Effector memory CD8-positive, alpha-beta T cell (primary cell): ENCODE measurements at places on chromosomes 16 and 17.

- H3K27me3 ChIP-seq = no peaks in the 10 kb centered on the region
- peak overlapping the region; percentile 82 for H3K4me3 ChIP-seq
- DNase-seq = peak; percentile 50
- peaks cover 34% of the 10 kb centered on the region for H3K4me1 ChIP-seq
- no peaks in the 10 kb centered on the region for H3K36me3 ChIP-seq
- H3K27ac ChIP-seq = peak overlapping the region; percentile 94
Observed at GRCh38 chr17:16987830-16988601, 16.1 kb upstream of the TNFRSF13B start.

- H3K27me3 ChIP-seq = no peaks in the 10 kb centered on the region
- H3K4me1 ChIP-seq = no peaks in the 10 kb centered on the region
- no peak overlapping the region for H3K4me3 ChIP-seq
- H3K27ac ChIP-seq = no peak overlapping the region
- no peak for DNase-seq
- no peaks in the 10 kb centered on the region for H3K36me3 ChIP-seq
Observed at GRCh38 chr17:17561408-17562145, 29.9 kb downstream of the PEMT start.

GRCh38 chr16:10539236-10539635, 41.2 kb downstream of the EMP2 start:
- no peaks in the 10 kb centered on the region for H3K4me1 ChIP-seq
- no peak for DNase-seq
- no peak overlapping the region for H3K27ac ChIP-seq
- H3K4me3 ChIP-seq = no peak overlapping the region
- peaks cover 28% of the 10 kb centered on the region for H3K27me3 ChIP-seq
- no peaks in the 10 kb centered on the region for H3K36me3 ChIP-seq

- H3K36me3 ChIP-seq = no peaks in the 10 kb centered on the region
- peaks cover 49% of the 10 kb centered on the region for H3K27me3 ChIP-seq
- H3K4me3 ChIP-seq = no peak overlapping the region
- peaks cover 14% of the 10 kb centered on the region for H3K4me1 ChIP-seq
- DNase-seq = no peak
Observed at GRCh38 chr17:77802811-77803220, 155.7 kb upstream of the TNRC6C start.

- H3K27ac ChIP-seq = no peak overlapping the region
- peaks cover 15% of the 10 kb centered on the region for H3K27me3 ChIP-seq
- DNase-seq = no peak
- H3K4me3 ChIP-seq = no peak overlapping the region
- H3K4me1 ChIP-seq = peaks cover 7% of the 10 kb centered on the region
Observed at GRCh38 chr16:66146798-66147197, 219.7 kb upstream of the CDH5 start.

GRCh38 chr16:26772503-26772902, 294.2 kb upstream of the C16orf82 start:
- DNase-seq = no peak
- H3K4me1 ChIP-seq = no peaks in the 10 kb centered on the region
- H3K27me3 ChIP-seq = peaks cover 73% of the 10 kb centered on the region
- H3K27ac ChIP-seq = no peak overlapping the region
- H3K4me3 ChIP-seq = no peak overlapping the region

DNA sequence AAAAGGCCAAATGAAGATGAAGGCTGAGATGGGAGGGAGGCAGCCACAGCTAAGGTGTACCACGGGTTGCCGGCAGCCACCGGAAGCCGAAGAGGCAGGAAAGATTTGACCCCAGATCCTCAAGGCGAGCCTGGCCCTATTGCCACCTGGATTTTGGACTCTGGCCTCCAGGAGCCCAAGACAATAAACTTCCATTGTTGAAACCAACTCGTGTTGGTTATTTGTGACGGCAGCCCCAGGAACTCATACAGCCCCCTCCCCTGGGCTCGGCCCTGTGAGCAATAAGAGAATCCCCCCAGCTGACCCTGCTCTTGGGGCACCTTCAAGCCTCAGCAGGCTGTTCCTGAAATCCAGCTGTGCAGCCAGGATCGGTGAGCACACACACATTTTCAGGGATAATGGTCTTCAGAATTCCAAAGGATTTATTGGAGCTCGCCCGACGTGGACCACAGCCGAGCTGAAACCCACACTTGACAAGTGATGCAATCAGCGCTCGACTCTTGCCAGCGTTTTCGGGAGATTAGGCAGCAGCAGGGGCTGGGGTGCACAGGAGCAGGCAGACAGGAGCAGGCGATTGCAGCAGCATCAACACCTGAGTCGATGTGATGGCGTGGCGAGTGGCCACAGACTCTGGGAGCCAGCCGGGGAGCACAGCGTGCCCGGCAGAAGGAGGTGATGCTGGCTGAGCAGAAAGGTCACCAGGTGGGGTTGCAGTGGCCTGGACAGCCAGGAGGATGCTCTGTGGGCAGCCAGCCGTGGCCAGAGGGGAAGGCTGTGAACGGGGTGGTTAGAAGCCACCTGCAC, 22.4 kb upstream of the CBX4 start:
- no peak overlapping the region for H3K4me3 ChIP-seq
- peaks cover 94% of the 10 kb centered on the region for H3K27me3 ChIP-seq
- peaks cover 14% of the 10 kb centered on the region for H3K36me3 ChIP-seq
- DNase-seq = no peak
- H3K27ac ChIP-seq = peak overlapping the region; percentile 62
- no peaks in the 10 kb centered on the region for H3K4me1 ChIP-seq

DNA sequence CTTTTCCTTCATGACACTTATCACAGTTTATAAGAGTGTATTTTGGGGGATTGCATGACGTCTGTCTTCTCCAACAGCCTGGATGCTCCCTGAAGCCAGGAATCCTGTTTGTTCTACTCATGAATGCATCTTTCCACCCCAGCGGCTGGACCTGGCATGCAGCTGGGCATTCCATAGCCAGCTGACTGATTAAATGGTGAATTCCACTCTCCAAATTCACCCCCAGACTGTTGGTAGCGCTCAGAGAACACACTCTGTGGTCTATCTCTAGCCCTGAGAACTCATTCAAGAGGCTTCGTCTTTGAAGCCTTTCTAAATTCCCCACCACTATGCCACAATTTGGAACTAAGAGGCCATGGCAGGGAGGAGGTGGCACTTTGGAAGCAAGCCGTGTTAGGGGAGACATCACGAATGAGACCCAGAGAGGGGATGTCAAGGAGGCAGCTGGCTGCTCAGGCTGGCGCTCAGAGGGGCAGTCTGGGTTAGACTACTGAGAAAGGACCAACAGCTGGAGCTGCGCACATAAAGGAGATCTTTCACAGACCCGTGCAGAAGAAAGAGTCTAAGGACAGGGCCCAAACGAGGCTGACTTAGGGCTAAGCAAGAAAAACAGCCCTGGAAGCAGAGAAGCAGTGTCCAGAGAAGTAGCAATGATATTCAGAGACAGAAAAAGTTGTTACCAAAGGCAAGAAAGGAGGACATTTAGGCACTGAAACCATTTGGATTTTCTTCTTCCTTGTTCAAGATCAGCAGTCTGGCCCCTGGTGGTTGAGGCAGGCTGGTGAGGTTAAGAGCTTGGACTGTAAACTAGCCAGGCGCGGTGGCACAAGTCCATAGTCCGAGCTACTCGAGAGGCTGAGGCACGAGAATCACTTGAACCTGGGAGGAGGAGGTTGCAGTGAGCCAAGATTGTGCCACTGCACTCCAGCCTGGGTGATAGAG, 42.4 kb upstream of the ZNF629 start:
- H3K27ac ChIP-seq = no peak overlapping the region
- H3K36me3 ChIP-seq = peaks cover 5% of the 10 kb centered on the region
- no peaks in the 10 kb centered on the region for H3K4me1 ChIP-seq
- no peak for DNase-seq
- peaks cover 24% of the 10 kb centered on the region for H3K27me3 ChIP-seq
- no peak overlapping the region for H3K4me3 ChIP-seq

DNA sequence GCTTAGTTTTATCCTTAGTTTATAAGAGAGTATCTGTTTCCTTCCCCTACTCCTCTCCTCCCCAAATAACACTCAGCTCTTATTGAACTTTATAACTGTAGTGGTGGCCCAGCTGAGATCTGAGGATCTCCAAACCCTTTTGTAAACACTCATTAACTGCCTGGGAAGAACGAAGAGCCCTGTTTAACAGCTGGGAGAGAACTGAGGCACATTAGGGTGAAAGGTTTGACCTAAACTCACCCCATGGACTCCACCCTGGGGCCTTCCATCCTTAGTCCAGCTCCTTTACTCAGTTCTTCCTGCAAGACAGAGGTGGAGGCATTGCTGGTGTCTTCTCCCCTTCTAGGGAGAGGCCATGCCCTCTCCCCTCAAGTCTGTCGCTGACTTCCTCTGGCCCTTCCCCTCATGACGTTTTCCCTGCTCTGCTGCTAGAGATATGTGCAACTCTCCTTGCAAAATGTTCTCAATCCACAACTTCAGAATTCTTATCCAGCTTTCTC, 1.2 kb upstream of the RARA start:
- H3K4me3 ChIP-seq = no peak overlapping the region
- DNase-seq = no peak
- H3K27ac ChIP-seq = no peak overlapping the region
- H3K27me3 ChIP-seq = no peaks in the 10 kb centered on the region

- DNase-seq = no peak
- no peaks in the 10 kb centered on the region for H3K36me3 ChIP-seq
- H3K4me3 ChIP-seq = no peak overlapping the region
- peaks cover 12% of the 10 kb centered on the region for H3K27me3 ChIP-seq
Observed at GRCh38 chr16:87229230-87230188, 87.7 kb downstream of the C16orf95 start.

- peak; percentile 80 for DNase-seq
- H3K4me3 ChIP-seq = no peak overlapping the region
- peaks cover 50% of the 10 kb centered on the region for H3K27me3 ChIP-seq
- H3K36me3 ChIP-seq = no peaks in the 10 kb centered on the region
- no peak overlapping the region for H3K27ac ChIP-seq
Observed at GRCh38 chr17:36629252-36629847, 28.0 kb downstream of the MRM1 start.
